ENCODE measurements at places on chromosomes 5 and 9. TPM values are rescaled to one million over a fixed set of nuclear protein-coding genes. Genes with fewer than 3 reads are reported as not detected.
A peak's percentile ranks its signal among the peaks of the same experiment; 100 is the strongest.

DNA sequence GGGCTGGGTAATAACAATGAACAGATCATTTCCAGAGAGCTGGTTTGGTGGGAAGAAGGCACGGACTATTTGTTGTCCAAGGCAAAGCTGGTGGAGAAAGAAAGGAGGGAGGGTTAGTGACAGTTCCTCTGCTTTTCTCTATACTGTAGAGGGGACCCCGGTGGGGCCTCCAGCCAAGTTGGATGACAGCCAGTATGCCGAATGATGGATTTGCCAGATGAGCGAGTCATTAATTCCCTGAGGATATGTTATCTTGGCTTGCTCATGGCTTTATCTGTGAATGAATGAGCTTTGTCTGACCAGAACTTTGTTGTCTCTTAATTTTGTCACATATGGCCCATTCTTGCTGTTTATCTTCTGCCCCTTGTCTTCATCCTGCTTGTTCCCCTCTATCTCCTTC is 158.6 kb upstream of the GLRA1 start:
- H3K4me1 ChIP-seq = no peaks in the 10 kb centered on the region
- no peak overlapping the region for H3K4me3 ChIP-seq
- no peak overlapping the region for H3K27ac ChIP-seq
- H3K27me3 ChIP-seq = peaks cover 21% of the 10 kb centered on the region

- no peak for DNase-seq
- H3K4me3 ChIP-seq = no peak overlapping the region
- no peaks in the 10 kb centered on the region for H3K4me1 ChIP-seq
- H3K27ac ChIP-seq = peak overlapping the region; percentile 23
- no peaks in the 10 kb centered on the region for H3K27me3 ChIP-seq
- peaks cover 41% of the 10 kb centered on the region for H3K36me3 ChIP-seq
Measured at GRCh38 chr5:1064383-1065142, 47.3 kb downstream of the SLC12A7 start.

DNA sequence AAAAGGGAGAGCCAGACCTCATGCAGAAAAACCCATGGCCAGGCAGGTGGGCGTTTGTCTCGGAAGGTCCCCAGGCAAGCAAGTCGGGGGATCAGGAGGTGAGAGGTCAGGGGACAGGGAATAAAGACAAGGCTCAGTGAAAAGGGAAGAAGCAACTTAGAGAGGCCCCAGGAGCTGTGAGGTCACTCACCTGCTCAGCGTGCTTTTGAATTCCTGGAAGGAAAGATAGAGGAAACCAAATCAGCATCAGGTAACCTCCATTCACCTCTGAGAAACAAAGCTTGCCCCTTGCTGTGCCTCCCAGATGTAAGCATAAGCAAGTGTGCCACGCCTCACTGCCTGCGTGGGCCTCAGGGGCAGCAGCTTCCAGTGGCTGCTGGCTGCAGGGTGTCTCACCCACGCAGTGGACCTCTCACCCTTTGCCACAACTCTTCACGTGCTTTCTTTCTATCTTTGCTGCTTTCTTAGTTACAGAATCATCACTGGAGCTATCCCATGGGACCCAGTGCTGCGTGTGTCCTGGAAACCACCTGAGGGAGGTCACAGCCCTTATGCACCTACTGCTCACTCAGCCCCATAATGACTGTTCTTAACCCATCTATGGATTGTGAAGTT is 6.0 kb downstream of the TRIM7 start:
- peaks cover 9% of the 10 kb centered on the region for H3K36me3 ChIP-seq
- H3K27me3 ChIP-seq = peaks cover 45% of the 10 kb centered on the region
- no peak for DNase-seq
- H3K4me1 ChIP-seq = peaks cover 25% of the 10 kb centered on the region

DNA sequence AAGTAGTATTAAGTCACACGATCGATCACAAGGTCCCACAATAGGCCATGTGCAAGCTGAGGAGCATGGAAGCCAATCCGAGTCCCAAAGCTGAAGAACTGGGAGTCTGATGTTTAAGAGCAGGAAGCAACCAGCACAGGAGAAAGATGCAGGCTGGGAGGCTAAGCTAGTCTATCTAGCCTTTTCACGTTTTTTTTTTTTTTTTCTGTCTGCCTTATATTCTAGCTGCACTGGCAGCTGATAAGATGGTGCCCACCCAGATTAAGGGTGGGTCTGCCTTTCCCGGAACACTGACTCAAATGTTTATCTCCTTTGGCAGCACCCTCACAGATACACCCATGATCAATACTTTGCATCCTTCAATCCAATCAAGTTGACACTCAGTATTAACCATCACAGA is 6.5 kb downstream of the PPIP5K2 start:
- no peak overlapping the region for H3K27ac ChIP-seq
- H3K36me3 ChIP-seq = no peaks in the 10 kb centered on the region
- peaks cover 15% of the 10 kb centered on the region for H3K4me1 ChIP-seq
- DNase-seq = no peak
- H3K27me3 ChIP-seq = no peaks in the 10 kb centered on the region

DNA sequence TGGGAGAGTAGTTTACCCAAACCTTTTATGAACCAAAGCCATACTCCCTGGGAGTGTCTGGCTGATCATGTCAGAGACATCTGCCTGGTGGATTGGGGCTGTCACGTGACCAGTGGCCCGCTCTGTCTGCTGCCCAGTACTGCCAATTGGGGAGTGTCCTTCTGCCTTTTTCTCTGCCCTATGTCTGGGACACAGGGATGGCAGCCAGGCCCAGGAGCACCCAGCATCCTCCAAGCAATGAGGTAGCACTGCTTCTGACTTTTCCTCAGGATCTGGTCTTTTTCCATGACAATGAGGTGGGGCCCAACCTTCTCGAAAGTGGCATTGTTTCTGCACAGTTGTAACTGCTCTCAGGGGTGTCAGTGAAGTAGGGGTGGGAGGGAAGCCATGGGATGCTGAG is 21.8 kb downstream of the DAPK1 start:
- H3K4me1 ChIP-seq = peaks cover 52% of the 10 kb centered on the region
- H3K36me3 ChIP-seq = peaks cover 33% of the 10 kb centered on the region
- no peak for DNase-seq
- no peak overlapping the region for H3K27ac ChIP-seq

- no peak overlapping the region for H3K27ac ChIP-seq
- no peaks in the 10 kb centered on the region for H3K36me3 ChIP-seq
- H3K4me3 ChIP-seq = no peak overlapping the region
- H3K27me3 ChIP-seq = no peaks in the 10 kb centered on the region
Measured at GRCh38 chr5:155732587-155733376, 594.2 kb upstream of the SGCD start.

GRCh38 chr5:57069115-57069835 is 104.6 kb upstream of the GPBP1 start:
- H3K4me1 ChIP-seq = no peaks in the 10 kb centered on the region
- DNase-seq = no peak
- H3K27me3 ChIP-seq = no peaks in the 10 kb centered on the region
- H3K27ac ChIP-seq = no peak overlapping the region

- H3K4me3 ChIP-seq = no peak overlapping the region
- no peaks in the 10 kb centered on the region for H3K27me3 ChIP-seq
- peaks cover 38% of the 10 kb centered on the region for H3K4me1 ChIP-seq
- H3K27ac ChIP-seq = no peak overlapping the region
- H3K36me3 ChIP-seq = no peaks in the 10 kb centered on the region
Measured at GRCh38 chr5:143509758-143510221, 106.3 kb upstream of the NR3C1 start.

DNA sequence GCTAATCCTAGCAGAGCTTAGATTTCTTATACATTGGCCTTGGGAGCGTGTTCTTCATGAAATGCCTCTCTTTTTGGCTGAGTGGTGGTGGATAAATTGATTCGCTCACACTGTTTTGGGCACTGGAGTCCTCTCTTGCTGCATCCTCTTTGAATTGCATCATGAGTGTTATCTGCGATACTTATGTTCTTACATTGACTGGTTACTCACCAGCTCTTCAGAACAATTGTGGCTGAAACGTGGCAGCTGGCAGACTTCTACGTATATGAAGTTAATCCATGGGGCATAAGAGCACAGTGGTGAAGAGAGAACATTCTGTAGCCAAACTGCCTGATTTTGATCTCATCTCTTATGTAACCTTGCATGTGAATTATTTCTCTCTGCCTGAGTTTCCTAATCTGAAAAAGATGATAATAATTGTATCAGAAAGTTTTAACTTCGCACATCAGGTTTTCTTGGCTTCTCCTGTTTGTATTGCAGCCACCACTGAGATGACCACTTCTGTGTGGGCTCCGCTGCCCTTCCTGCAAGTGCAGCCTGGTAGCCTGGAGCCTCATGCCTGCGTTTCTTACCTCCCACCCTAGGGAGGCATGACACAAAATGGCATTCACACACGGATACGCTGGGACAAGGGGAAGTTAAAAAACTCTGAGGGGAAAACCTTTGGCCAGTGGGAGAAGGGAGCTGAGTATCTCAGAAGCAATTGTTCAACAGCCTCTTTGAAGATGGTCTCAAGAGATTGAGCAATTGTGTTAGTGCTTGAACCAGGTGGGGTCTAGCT is 295.2 kb downstream of the ARHGAP26 start:
- H3K36me3 ChIP-seq = peaks cover 40% of the 10 kb centered on the region
- H3K27ac ChIP-seq = no peak overlapping the region
- H3K27me3 ChIP-seq = no peaks in the 10 kb centered on the region
- DNase-seq = no peak

DNA sequence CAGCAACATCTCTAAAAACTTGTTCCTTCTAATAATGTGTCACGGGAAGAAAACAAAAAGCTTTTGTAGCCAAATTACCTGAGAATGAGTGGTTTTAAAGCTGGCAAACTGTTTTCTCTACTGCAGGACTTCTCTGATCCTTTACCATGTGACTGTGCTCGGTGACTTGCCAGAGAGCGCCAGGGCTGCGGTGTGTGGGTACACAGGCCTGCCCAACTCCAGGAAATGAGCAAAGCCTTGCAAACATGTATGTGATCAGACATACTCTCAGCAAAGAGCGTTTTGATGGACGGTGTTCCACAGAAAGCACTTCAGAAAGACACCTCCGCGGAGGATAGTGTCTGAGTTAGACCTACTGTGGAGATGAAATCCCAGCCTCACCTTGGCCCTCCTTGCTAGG is 157.3 kb downstream of the SPOCK1 start:
- H3K27ac ChIP-seq = no peak overlapping the region
- H3K27me3 ChIP-seq = peaks cover 11% of the 10 kb centered on the region
- H3K4me3 ChIP-seq = no peak overlapping the region

DNA sequence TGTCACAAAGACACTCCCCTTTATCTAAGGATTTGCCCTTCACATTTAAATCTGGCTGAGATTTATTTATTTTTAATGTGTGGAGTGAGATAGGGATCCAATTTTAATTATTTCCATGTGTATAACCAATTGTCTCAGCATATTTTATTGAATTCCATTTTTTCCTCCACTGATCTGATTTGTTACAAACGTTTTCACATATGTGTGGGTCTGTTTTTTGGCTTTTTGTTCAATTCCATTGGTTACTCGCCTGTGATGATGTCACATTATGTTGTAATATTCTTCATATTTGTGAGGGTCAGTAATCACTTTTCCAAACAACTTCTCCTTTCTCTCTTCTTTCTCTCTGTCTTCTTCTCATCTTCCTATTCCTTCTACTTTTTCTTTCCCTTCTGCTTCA is 278.3 kb upstream of the RFX3 start:
- H3K27ac ChIP-seq = no peak overlapping the region
- H3K36me3 ChIP-seq = no peaks in the 10 kb centered on the region
- peaks cover 8% of the 10 kb centered on the region for H3K4me1 ChIP-seq
- no peak overlapping the region for H3K4me3 ChIP-seq
- no peak for DNase-seq
- no peaks in the 10 kb centered on the region for H3K27me3 ChIP-seq

DNA sequence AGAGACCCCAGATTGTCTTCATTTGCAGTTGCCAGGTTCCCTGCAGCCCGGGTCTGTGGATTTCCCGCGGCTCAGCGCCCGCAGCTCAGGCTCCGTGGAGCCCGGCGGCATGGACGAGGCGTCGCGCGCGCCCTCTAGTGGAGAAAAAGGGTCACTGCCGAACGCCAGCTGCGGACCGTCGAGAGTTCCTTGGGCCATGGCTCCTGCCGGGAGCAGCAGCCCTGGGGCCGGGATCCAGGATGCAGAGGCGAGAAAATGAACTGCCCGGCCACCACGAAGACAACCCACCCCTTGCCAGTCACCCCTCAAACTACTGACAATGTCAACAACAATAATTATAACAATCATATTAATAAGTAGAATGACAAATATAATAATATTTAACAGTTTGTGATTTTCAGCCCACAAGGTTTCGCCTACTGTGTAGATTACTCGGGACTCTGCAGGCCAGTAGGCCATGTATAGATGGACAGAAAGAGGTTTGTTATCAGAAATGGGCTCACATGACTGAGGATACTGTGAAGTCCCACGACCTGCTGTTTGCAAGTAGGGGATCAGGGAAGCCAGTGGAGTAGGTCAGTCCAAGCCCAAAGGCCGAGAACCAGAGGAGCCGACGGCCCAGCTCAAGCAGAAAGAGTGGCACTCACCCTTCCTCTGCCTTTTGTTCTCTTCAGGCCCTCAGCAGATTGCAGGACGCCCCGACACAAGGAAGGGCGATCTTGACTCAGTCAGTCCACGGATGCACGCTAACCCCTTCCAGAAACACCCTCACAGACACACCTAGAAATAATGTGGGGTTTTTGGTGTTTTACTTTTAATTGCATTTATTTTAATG is 43.1 kb downstream of the BOD1 start:
- no peak overlapping the region for H3K27ac ChIP-seq
- no peaks in the 10 kb centered on the region for H3K36me3 ChIP-seq
- H3K4me1 ChIP-seq = peaks cover 11% of the 10 kb centered on the region
- peak overlapping the region; percentile 37 for H3K4me3 ChIP-seq

DNA sequence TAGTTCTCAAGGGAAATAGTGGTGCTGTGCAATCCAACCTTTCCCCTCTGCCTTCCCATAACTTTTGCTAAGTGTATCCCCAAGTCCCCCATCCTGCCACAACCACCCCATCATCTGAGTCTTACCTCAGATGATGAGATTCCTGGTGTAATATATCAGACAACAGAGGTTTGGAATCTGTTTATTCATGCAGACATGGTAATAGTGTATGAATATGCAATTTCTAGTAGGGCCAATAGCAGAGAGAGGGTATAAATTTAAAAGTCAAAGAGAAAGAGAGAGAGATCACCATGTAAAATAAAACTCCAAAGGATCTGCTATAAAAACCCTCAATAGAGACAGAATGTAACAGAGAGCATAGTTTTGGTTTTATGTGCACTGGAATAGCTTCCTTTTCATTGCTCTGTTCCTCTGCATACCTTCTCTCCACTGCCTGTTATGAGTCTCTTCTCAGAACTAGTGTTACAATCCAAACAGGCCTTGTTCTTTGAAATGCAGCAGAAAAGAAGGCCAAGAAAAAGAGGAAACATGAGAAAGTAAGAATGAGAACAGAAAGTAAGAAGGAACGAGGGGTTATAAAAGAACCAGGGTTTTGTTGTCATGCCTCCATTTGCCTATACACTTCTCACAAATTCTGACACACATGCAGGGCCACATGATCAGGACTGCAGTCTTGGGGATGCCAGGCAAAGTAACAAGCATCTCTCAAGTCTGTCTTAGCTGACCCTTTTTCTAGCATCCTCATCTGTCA is 278.0 kb downstream of the CETN3 start:
- H3K27ac ChIP-seq = no peak overlapping the region
- no peaks in the 10 kb centered on the region for H3K36me3 ChIP-seq
- no peaks in the 10 kb centered on the region for H3K27me3 ChIP-seq
- no peak for DNase-seq
- peaks cover 22% of the 10 kb centered on the region for H3K4me1 ChIP-seq
- H3K4me3 ChIP-seq = no peak overlapping the region

SHC3 gene
- total RNA-seq = 2.3 TPM

CDKN2A gene
- total RNA-seq = 284 TPM

TSSK1B gene
- not detected for total RNA-seq

PCDHB9 gene
- 3.5 TPM for total RNA-seq

C5orf58 gene
- not detected for total RNA-seq

PCDHGB1 gene
- 0.20 TPM for total RNA-seq

Measured in Calu3 (cell line).